Esophagus muscularis mucosa (tissue), 4 donors: ENCODE measurements at places on chromosomes 7 and 10. TPM values are rescaled to one million over a fixed set of nuclear protein-coding genes. Genes with fewer than 3 reads are reported as not detected.
A peak's percentile ranks its signal among the peaks of the same experiment; 100 is the strongest.

ZSCAN21 gene
- 18.4 TPM for total RNA-seq

GRCh38 chr7:47357863-47358262, 224.0 kb downstream of the TNS3 start:
- peaks cover 23% of the 10 kb centered on the region for H3K4me1 ChIP-seq
- no peak for DNase-seq
- H3K4me3 ChIP-seq = no peak overlapping the region
- H3K27me3 ChIP-seq = no peaks in the 10 kb centered on the region
- no peak overlapping the region for H3K27ac ChIP-seq
- no peaks in the 10 kb centered on the region for H3K36me3 ChIP-seq

GRCh38 chr10:128047991-128048818, 78.0 kb downstream of the MKI67 start:
- H3K4me3 ChIP-seq = peak overlapping the region; percentile 46
- H3K4me1 ChIP-seq = peaks cover 24% of the 10 kb centered on the region
- no peaks in the 10 kb centered on the region for H3K27me3 ChIP-seq
- peak overlapping the region; percentile 39 for H3K27ac ChIP-seq
- DNase-seq = no peak

DNA sequence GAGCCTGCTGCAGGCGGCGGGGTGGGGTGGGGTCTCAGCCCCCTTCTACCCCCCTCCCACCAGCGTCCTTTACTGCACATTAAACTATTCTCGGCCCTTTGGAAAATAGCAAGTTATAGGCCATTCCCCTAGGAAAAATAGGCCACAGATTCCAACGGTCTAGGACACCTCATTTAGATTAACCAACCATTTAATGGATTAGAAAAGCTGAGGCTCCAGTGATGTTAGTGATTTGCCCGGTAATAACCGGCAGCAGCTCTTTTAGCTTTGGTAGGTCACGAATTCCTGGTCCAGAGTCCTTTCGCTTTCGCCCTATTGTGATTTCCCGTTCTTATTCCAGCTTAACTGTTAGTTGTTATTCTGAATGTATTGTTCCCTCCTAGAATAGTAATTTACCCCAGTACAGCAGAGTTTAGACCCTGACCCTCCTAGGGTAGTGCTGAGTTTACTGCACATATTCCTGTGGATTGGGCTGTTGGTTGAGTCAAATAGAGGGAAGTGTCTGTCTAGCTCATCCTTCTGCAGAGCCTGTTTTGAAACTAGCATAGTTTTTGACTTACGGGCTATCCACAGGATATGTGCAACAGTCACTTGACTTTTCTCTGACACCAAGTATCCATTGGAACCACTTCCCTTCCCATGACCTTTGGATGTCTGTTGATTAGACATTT, 754 bp downstream of the GSTO1 start:
- H3K27me3 ChIP-seq = no peaks in the 10 kb centered on the region
- H3K36me3 ChIP-seq = peaks cover 31% of the 10 kb centered on the region
- peaks cover 41% of the 10 kb centered on the region for H3K4me1 ChIP-seq
- DNase-seq = no peak

DNA sequence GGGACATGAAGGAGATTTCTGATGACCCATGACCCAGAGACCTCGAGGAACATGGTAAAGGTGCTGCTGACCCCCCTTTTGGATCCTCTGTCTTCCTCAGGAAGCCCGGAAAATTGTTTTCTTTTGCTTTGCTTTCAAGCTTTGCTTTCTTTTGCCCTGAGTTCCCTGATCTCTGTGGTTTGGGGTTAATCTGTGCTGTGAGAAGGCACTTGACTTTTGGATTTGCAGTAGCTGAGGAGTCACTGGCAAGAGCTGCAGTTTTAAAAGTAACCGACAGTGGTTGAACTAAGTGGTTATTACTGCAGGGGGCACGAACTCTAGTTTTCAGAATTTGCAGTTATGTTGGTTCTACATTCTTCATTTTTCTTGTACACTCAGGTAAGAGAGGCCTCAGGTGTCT, 53.0 kb downstream of the PDZD8 start:
- H3K27ac ChIP-seq = no peak overlapping the region
- H3K27me3 ChIP-seq = no peaks in the 10 kb centered on the region
- no peak overlapping the region for H3K4me3 ChIP-seq
- H3K4me1 ChIP-seq = no peaks in the 10 kb centered on the region
- H3K36me3 ChIP-seq = no peaks in the 10 kb centered on the region

- no peak overlapping the region for H3K4me3 ChIP-seq
- DNase-seq = no peak
- H3K36me3 ChIP-seq = no peaks in the 10 kb centered on the region
- H3K27ac ChIP-seq = peak overlapping the region; percentile 92
Measured at GRCh38 chr7:101953248-101953819, 135.9 kb downstream of the CUX1 start.
